ENCODE measurements at places on chromosomes 5 and 9.

GRCh38 chr5:83496626-83497025 lies 25.1 kb downstream of the VCAN start:
- no peak for DNase-seq

GRCh38 chr9:127550282-127550681 lies 61.8 kb upstream of the STXBP1 start:
- DNase-seq: no peak

- no peak for DNase-seq
These were observed 32.4 kb downstream of the CTNNAL1 start for GRCh38 chr9:108980893-108981292.

GRCh38 chr5:53322257-53322656 lies 158.2 kb upstream of the FST start:
- no peak for DNase-seq

DNA sequence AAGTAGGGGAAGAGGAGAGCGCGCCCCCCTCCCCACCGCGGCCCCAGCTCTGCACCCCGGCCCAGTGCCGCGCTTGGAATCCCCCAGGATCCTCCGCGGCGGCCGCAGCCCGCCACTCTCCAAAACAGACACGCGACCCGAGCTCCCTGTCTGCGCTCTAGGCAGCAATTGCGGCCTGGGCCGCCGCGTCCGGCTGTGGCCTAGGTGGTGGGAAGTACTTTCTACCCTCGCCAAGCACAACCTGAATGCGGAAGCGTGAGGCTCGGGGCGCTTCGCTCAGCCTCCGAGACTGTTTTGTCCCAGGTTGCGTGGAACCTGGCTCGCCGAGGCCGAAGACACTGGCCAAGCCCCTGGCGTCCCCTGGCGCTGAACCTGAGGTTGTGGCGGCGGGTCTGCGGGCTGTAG lies 3.3 kb upstream of the FOXB2 start:
- no peak for DNase-seq

DNA sequence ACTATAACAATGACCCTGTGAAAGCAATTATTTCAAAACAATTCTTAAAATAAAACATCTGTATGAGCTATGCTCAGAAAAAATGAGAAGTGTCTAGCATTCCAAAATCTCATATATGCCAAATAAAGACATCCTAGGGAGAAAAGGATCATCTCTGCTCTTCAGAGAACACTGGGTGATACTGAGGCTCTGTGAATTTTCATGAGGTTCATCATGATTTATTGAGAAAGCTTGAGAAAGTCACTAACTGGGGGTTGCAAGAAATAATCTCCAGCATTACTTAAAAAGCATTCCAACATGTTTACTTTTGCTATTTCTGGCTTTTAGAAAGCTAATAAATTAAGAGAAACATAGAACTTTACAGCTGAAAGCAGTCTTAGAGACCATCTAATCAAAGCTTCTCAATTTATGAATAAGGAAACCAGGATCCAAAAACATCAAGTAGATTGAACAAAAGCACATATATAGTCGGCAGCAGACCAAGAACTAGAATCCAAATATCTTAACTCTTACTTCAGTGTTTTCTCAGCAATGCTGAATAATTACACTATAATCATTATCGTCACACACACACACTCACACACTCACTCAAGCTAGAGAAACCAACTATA lies 372.8 kb downstream of the NR2F1-AS1 start:
- no peak for DNase-seq

DNA sequence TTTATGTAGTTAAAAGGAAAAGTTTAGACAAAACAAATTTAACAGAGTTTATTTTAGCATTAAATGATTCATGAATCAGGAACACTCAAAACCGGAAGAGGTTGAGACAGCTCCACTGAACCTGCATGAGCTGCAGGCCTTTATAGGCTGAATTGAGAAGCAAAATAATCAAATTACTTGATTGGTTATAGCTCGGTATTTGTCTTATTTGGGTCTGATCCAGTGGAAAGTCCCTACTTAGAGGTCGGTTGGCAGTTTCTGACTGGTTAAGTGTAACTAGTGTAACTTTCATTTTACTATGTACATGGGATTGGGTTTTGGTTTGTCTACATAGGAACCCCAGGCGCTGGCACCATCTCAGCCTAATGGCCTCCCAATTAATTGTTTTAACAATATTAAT lies 74.1 kb upstream of the PIK3R1 start:
- no peak for DNase-seq

- DNase-seq: no peak
These were observed 20.3 kb upstream of the PCDH1 start for GRCh38 chr5:141898448-141899049.

DNA sequence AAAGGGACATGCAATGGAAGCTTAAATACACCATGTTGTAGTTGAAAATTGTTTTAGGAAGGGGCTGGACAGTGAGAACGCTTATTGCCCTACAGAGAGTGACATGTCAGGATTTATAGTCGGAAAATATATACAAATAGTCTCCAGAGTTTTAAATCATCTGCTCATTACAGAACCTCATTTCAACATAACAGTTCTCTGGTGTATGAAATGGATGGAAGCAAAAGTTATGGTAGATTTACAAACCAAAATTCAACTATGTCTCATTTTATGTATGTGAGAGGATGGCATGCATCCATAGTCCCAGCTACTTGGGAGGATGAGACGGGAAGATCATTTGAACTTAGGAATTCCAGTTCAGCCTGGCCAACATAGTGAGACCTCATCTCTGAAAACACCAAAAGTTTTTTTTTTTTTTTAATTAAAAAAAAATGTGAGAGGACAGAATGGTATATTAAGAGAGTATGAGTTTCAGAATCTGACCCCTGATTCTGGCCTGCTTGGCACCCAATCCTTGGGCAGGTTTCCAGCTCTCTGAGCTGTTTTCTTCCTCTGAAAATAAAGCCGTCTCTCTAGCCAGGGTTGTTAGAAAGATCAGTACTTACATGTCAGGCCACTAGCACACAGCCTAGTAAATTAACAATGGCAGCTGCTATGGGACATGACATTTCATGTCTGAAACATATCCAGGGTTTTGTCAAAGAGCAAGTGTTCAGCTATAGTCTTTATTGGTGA lies 40.1 kb downstream of the IQGAP2 start:
- DNase-seq: no peak

GRCh38 chr9:12141422-12141821 lies 551.8 kb upstream of the TYRP1 start:
- no peak for DNase-seq

- no peak for DNase-seq
These were observed 103.8 kb upstream of the SLC1A3 start for GRCh38 chr5:36502608-36503007.

GRCh38 chr9:26159575-26160392 lies 481.5 kb upstream of the TUSC1 start:
- DNase-seq: no peak

GRCh38 chr5:127650022-127650421 lies 1.1 kb downstream of the CTXN3 start:
- no peak for DNase-seq

GRCh38 chr5:180381428-180381827 lies 28.3 kb upstream of the GFPT2 start:
- no peak for DNase-seq

DNA sequence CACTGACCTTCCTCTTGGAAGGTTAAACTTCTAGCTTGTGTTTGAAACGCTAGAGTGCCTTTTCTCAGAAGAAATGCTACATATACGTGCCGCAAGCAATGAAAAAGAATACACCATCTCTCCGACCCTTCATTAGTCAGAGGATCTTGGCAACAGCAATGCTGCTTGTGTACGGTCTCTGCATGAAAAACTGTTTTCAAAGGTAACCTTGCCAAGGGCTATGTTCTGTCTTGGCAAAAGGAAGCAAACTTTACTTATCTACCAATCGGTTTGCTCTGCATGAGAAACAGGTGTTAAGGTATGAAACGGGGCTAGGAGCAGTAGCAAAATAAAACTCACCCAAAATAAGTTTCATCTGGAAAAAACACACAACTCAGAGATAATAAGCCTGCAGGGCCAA lies 297.8 kb downstream of the FBXL17 start:
- DNase-seq: no peak
